Stimulated activated CD8-positive, alpha-beta memory T cell treated with anti-CD3 and anti-CD28 coated beads, Interleukin-7, amount 100 ng/mL, for 1 hour (primary cell): ENCODE measurements at places on chromosomes 4 and X.
A peak's percentile ranks its signal among the peaks of the same experiment; 100 is the strongest.

DNA sequence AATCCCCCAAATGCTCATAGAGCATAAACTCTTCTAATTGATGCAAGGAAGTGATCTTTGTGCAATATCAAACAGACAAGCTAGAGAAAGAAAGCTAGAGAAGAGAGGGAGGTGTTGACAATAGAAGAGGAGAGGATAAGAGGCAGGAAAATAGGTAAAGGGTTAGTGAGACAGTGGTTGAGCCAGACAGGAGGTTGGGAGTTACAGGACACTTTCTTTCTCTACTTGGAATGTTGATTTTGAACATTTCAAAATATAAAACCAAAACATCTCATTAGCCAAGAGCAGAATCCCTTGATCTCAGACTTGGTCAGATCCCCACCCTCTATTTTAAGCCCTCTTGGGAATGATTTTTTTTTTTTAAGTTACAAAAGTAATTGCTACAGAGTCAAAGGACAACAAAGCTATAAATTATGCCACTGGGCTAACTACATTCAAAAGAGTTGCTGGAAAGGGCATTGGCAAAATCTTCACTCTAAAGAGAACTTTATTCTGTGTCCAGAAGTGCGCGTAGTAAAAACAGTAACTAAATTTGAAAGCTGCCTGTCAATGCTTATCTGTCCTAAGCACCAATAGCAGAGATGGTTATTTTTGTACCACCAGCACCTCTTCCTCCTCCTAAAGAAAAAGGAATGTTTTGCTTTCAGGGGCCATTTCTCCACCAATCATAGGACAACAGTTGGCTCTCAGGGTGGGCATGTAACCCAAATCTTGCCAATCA, 133.8 kb downstream of the PDGFC start:
- DNase-seq = no peak

DNA sequence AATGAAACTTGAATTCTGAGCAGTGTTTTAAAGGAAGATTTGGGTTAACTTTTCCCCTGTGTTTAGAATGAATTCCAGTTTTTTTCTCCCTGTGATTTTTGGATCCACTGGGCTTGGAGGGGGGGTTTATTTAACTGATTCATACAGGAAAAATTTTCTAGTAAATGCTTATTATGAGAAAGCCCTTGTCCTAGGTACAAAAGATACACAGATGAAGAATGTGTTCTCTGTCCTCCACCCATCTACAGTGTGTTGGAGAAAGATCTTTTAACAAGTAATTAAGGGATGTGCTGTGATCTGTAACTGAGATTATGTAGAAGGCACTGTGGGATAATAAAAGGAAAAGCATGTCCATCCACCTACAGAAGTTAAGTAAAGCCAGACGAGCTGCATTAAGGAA, 103.9 kb downstream of the STIM2 start:
- DNase-seq = no peak

GRCh38 chr4:123127875-123128274, 205.5 kb upstream of the NUDT6 start:
- no peak for DNase-seq

DNA sequence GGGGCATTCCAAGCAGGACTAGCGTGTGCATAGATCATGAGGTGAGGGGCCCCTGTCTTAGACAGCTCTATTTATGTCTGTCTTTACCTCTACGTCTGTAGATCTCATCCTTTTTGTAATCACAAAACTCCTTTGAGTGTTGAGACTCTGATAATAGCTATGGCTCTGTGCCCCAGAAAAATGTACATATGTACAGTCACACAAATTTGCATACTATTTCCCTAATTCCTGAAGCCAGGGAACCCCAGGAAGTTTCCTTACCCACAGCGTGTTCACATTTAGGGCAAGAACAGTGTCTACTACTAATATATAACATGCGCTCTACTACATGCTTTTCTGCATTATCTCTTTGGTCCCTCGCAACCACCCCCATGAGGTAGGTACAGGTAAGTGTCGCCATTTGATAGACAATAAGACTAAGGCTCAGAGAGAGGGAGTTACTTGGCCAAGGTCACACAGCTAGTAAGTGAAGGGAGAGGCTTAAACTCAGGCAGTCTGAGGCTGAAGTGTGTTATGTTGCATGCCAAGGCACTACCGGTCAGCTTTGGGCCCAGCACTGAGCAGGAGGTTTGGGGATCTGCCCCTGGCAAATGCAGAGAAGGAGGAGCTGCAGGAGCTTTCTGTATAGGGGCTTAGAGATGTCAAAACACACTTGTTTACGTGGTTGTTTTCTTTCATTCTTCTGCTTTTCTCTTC, 21.0 kb upstream of the CITED1 start:
- no peak for DNase-seq

GRCh38 chr4:30616942-30617646, 103.1 kb upstream of the PCDH7 start:
- DNase-seq = no peak

- DNase-seq = no peak
Measured at GRCh38 chrX:12790885-12791256, 341 bp upstream of the PRPS2 start.

DNA sequence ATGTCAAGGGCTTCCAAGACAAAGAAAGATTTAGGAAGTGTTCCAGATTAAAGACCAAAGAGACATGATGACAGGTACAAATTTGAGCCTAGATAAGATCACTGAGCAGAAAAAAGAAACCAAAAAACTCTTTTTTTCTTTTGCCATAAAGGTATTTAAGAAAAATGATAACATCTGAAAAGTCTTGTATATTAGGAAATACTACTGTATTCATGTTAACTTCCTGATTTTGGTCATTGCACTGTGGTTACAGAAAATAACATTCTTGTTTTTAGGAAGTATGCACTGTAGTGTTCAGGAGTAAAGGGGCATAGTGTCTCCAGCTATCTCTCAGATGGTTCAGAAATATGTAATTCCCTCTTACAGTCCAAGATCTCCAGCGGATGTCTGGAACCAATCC, 37.1 kb downstream of the RWDD4 start:
- DNase-seq = no peak

- no peak for DNase-seq
Measured at GRCh38 chr4:174173360-174173759, 110.1 kb downstream of the FBXO8 start.

GRCh38 chr4:187910741-187911140, 84.8 kb upstream of the ZFP42 start:
- no peak for DNase-seq

GRCh38 chr4:5467111-5467510, 241.2 kb downstream of the EVC2 start:
- DNase-seq = no peak

- DNase-seq = no peak
Measured at GRCh38 chr4:154984616-154985015, 203.5 kb downstream of the RBM46 start.

GRCh38 chrX:17535229-17535628, 160.2 kb downstream of the NHS start:
- DNase-seq = no peak

GRCh38 chrX:54045563-54046228, 1.4 kb upstream of the PHF8 start:
- no peak for DNase-seq

DNA sequence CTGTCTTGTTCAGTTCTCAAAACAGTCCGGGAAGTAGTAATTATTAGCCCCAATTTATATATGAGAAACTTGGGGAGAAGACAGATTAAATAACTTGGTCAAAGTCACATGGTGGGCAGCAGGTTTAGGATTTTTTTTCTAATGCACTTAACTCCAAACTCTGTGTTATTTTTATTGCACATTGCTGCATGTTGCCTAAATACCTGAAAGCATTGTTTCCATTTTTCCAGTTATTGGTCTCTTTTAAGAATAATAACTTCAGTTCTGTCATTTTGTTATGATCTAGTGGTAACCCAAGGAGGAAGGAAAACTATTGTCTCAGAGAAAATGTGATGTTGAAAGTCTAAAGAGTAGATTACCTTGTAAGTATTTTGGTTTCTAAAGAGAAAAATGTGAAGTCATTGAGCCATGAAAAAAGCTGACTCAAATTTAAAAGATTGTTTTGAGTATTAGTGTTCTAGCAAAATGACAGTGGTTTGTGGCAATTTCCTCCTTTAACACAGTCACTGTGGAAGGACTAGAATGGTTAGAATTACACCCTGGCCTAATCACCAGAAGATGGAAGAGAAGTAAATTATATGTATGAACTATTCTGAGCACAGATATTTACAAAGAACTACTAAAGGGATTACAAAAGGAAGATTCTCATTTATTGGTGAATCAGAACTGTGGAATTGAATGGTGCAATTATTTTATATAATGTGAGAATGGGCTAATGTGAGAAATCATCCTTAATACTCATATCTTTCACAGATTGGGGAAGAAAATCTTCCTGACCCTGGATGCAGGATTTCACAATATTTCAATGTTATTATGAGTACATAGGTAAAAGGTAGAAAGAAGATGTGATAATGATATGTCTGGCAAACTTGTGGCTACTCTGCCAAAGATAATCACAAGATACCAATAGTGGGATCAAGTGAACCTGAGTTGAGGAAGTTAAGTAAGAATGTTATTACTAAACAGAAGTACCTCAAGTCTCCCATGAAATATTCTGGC, 21.7 kb upstream of the CXCL8 start:
- DNase-seq = no peak

DNA sequence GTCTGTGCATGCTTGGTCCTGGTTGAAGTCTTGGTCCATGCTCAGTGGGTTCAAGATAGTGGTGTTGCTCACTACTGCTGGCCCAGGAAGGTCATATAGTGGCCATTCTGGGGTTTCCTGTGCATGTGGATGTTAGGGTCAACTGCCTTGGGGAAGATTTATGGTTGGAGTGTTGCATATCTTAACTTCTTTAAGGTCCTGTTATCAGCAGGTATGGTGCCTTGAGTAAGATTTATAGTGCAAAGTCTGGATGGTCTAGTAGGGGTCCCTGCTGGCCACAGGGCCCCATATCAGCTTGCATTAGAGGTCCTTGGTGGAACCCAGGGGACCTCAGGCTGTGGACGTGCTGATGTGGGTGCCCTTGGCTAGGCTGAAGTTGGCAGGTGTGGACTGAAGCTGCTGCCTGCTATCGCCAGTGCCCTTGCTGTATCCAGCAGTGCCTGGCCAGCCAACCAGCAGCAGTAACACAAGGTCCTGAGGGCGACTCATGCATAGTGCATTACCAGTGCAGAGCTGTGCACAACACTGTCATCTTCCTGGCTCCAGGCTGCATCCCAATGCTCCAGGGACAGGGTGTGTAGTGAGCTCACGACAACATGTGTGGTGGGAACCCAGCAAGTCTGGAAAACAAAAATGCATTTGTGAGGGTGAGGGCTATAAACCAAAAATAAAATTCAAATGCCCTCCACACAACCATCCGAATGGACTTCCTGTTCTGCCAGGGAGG, 61.0 kb downstream of the BEX3 start:
- DNase-seq = no peak

- no peak for DNase-seq
Measured at GRCh38 chr4:139239127-139239772, 40.8 kb downstream of the MGARP start.

DNA sequence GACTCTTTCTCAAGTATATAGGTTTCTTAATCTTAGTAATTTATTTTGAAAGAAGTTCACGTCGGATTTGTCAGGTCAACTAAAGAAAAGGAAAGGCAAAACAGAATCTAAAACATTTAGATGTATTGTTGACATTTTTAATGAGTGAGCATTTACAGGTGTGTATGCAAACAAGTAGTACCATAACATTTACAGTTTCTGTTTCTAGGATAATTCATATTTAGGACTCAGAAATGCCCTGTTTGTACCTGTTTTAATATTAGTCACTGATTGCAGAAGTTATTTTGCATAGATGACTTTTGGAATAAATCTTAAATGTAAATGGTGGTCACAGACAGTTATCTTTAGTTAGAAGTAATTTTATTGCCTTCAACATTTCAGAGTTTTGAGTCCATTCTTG, 151.3 kb upstream of the NUDT6 start:
- DNase-seq = no peak

DNA sequence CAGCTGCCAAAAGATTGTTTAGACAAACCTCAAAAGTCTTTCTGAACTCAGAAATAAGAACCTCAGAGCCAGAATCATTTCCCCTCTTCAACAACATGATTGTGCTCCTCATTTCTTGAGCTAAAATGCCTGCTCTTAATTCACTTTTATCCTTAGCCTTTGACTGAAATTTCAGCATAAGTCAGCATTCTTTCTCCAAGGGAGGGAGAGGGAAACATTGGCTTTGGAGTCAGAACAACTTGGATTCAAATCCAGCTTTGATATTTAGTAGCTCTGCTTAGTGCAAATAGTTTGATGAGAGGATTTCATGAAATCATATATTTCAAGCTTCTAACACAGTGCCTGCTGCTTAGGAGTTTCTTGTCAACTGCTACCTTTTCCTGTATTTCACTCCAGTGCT, 484.6 kb upstream of the INTU start:
- DNase-seq = no peak

DNA sequence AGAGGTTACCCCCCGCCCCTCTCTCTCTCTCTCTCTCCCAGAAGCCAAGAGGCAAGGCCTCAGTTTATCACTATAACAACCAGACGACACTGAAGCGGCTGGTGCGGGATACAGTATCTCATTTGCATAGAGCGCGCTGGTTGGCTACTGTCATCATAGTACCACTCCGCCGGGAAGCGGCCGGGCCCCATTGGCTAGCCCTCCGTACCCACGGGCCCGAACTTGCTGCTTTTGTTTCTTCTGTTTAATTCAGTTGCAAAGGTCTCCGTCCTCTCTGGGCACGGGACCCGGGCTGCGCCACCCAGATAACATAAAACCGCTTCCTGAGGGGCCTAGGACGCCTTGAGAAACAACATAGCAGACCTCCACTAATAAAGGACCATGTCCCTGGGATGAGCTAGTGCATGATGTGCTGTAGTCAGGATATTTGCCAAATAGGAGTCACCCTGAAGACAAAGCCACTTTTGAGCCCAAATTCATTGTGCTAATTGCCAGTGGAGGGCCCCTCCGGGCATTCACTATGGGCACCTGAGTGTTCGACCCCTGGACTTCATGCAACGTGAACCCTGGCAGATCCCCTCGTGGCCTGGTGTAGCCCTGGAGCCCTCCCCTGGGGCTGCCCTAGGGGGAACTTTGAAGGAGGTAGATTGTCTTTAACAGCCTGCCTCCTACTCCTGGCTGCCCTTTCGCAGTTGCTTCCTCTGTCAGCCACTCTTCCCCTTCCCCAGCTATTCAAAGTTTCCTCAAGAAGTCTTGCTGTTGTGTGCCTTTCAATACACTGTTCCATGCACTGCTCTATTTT, at the start of gene PCYT1B:
Gene PCYT1B (minus strand): TSS at position 91 of the 802 bp plus-strand sequence. CDS start 242 bp downstream, outside the sequence.
- DNase-seq = peak; percentile 10

GRCh38 chr4:6834867-6835266, 52.3 kb downstream of the KIAA0232 start:
- no peak for DNase-seq

GRCh38 chrX:46628460-46629371, 55.2 kb downstream of the CHST7 start:
- DNase-seq = no peak

- DNase-seq = no peak
Measured at GRCh38 chr4:54566608-54567007, 91.1 kb upstream of the KIT start.

DNA sequence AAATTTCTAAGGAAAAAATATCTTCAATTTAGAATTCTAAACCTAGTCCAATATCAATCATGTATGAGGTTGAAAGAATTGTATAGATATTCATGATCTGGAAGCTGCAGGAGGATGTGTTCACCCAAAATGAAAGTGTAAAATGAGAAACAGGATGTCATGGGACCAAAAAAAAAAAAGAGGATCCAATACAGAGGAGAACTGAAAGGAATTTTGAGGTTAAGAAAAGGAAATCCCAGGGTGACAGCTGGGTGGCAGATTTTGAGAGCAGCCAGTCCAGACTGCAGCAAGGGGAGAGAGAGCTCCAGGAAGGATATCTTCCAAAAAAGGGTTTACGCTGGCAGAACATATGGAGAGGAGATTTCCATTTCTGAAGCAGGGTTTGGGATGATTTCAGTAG, 38.9 kb downstream of the TLR10 start:
- DNase-seq = no peak

GRCh38 chr4:81786063-81786763, 314.5 kb upstream of the RASGEF1B start:
- no peak for DNase-seq
